ENCODE measurements at places on chromosomes 6 and 20.

DNA sequence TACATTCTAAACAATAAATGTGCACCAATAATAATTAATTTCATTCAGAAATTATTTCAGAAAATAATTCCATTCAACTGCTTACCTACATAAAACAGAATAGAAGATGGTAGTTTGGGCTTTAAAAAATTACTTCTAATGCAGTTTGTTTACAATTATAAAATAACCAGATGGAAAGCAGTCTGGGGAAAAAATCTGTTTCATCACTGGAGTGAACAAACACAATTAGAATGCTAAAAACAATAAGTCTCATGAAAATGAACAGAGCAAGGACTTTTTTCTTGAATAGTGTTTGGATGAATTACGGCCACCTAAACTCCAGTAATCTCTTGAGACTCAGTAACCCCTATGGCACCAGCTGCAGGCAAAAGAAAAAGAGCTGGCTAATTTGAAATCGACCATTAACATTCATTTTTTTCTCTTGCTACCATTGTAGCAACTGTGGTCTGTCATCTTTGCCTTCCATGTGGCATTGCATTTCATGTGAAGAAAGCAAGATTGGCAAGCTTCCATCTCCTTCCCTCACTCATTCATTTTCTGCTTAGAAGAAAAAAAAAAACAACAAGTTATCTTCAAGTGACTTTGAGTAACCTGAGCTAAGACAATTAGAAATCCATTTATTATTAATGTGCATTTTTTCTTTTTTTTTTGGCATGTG lies 88.4 kb upstream of the CEP85L start:
- peak; percentile 16 for DNase-seq

- no peak for DNase-seq
These were observed 104.2 kb upstream of the DST start for GRCh38 chr6:56746767-56747504.

- DNase-seq = no peak
These were observed 44.8 kb upstream of the ENPP1 start for GRCh38 chr6:131762984-131763383.

- no peak for DNase-seq
These were observed 621.1 kb upstream of the ADGRB3 start for GRCh38 chr6:68013780-68014515.

- peak; percentile 37 for DNase-seq
These were observed 1.0 kb upstream of the TGM6 start for GRCh38 chr20:2379511-2380229.

GRCh38 chr20:24098886-24099285 lies 110.3 kb upstream of the GGTLC1 start:
- DNase-seq = no peak

DNA sequence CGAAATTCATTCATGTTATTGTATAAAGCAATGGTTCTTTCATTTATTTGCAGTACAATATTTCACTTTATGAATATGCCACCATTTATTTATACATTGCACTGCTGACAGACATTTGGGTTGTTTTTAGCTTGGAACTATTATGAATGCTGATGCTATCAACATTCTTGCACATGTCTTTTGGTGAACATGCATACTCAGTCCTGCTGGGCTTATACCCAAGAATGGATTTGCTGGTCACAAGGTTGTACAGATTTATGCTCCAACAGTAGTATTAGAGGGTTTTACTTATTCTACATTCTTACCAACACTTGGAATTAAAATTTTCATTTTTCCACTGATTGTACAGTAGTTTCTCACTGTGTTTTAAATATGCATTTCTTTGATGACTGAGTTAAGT lies 126.2 kb downstream of the PTPRK start:
- no peak for DNase-seq

GRCh38 chr6:36110050-36110449 lies 20.3 kb upstream of the MAPK13 start:
- DNase-seq = no peak

DNA sequence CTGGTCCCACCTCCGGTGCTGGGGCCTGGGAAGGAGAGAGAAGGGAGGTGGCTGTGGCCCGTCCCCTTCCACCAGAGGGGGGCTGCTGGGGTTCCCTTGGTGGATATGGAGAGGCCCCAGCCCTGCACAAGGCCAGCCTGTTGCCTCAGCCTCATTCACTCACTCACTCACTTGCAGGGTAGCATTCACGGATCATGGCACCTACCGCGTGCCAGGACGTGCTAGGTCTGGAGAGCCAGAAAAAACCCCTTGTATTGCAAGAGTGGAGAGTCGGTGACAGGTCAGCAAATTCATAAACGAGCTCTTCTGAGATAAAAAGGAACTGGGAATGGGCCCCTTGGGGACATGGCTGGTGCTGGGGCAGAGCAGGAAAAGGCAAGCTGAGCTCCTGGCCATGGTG lies 6.4 kb upstream of the ZBTB46 start:
- DNase-seq = no peak

DNA sequence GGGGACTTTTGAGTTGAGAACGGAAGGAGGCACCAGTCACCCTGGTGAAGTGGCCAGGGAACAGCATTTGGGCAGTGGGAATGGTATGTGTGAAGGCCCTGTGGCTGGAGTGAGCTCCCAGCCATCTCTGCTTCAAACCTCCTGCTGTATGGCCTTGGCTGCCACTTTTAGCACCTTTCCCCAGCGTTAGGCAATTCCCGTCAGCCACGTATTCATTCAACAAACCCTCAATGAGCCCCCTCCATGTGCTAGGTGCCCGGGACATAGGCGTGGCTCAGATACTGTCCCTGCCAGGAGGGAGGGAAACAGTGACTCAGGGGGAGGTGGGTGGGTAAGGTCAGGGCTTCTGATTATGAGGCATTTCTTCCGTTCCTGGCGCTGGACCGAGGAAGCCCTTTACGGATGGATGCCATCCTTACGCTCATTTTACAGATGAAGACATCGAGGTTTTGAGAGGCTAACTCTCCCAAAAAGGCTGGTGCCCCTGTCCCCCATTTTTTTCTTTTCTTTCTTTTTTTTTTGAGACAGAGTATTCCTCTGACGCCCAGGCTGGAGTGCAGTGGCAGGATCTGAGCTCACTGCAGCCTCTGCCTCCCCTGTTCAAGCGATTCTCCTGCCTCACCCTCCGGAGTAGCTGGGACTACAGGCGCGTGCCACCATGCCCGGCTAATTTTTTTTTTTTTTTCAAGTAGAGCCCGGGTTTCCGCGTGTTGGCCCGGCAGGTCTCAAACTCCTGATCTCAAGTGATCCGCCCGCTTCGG lies 37.5 kb downstream of the SRC start:
- no peak for DNase-seq

GRCh38 chr20:44018259-44018941 lies 103.7 kb downstream of the TOX2 start:
- no peak for DNase-seq

- no peak for DNase-seq
These were observed 82.2 kb downstream of the ANKRD60 start for GRCh38 chr20:58146081-58146745.

GRCh38 chr20:24063100-24063499 lies 74.5 kb upstream of the GGTLC1 start:
- DNase-seq = no peak

DNA sequence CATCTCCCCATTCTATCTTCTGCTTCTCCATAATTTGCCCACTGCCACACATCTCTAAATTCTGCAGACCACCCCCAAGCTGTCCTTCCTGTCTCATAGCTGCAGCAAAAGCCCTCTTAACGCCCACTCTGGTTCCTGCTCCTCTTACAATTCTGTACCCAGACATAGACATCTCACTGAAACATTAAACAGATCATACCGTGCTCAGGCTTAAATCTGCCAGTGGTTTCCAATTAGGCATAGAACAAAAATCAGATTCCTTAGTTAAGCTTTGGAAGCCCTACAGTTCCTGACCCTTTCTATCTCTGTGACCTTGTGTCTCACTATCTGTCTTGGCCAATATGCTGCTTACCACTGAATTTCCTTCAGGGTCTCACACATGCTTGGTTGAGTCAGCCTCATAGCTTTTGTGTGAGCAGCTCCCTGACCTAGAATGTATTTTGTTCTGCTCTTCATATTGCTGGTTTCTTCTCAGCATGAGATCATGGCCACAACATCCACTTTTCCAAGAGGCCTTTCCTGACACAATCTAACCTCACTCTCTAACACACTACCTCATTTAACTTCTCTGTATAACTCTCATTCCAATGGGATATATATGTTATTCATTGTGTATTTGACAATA lies 749.7 kb downstream of the MAFB start:
- DNase-seq = peak; percentile 80

GRCh38 chr6:23611776-23612381 lies 514.1 kb upstream of the NRSN1 start:
- peak; percentile 99 for DNase-seq

DNA sequence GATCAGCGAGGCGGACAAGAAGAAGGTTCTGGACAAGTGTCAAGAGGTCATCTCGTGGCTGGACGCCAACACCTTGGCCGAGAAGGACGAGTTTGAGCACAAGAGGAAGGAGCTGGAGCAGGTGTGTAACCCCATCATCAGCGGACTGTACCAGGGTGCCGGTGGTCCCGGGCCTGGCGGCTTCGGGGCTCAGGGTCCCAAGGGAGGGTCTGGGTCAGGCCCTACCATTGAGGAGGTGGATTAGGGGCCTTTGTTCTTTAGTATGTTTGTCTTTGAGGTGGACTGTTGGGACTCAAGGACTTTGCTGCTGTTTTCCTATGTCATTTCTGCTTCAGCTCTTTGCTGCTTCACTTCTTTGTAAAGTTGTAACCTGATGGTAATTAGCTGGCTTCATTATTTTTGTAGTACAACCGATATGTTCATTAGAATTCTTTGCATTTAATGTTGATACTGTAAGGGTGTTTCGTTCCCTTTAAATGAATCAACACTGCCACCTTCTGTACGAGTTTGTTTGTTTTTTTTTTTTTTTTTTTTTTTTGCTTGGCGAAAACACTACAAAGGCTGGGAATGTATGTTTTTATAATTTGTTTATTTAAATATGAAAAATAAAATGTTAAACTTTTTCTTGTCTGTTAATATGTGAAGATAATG lies 2.2 kb downstream of the HSPA1B start:
- DNase-seq = peak; percentile 59

- no peak for DNase-seq
These were observed 102.5 kb downstream of the PLCB1 start for GRCh38 chr20:8234580-8234979.

GRCh38 chr20:25072226-25072811 lies 9.6 kb downstream of the VSX1 start:
- no peak for DNase-seq

DNA sequence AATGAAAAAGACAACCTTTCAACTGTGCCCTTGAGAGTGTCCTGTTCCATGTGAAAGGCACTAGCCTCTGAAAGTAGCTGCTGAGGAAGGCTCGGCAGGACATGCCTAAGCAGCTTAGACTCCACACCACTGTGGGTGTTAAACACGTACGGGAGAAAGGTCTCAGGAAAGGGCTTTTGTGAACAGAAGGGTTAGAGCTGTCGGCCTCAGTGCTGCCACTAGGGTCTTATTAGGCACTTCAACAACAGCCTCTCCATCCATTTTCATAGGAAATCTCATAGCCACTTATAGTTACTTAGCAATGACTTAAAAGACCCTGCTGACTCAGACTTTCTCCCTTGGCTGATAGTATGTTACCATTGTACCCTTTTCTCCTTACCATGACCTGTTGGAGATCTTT lies 662.8 kb downstream of the TBC1D32 start:
- DNase-seq = peak; percentile 8

DNA sequence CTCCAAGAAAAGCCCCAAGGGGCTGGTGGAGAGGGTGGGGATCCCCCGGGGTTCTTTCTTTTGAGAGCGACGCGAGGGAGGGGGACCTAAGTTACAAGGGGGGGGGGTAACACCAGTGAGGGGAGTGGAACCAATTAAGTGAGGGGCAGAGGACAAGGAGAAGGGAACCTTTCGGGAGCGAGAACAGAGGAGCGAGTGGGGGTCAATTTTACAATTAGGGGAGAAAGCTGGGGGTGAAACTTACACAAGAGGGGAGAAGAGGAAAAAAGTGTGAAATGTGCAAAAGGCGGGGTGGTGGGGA lies 548 bp downstream of the SALL4 start:
- DNase-seq = no peak

- DNase-seq = no peak
These were observed 524.6 kb upstream of the JARID2 start for GRCh38 chr6:14721103-14721758.

- DNase-seq = no peak
These were observed 1096.4 kb upstream of the MAP3K7 start for GRCh38 chr6:91683240-91683639.

DNA sequence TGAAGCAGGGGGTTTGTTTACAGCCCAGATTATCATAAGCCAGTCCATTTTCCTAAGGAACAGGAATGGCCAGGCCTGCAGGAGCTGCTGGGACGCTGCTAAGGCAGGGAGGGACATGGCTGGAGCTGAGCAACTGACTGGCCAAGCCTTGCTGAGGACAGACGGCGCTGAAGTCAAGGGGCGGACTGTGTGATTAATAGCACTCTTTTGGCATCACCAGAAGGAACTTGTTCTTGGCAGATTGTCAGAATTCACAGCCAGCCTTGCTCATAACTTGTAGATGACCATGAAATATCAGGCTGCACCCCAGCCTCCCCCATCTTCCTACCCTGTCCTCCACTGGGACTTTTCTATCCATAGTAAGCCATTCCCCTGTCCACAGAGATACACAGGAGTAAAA lies 218.8 kb upstream of the RNF24 start:
- DNase-seq = no peak

- no peak for DNase-seq
These were observed 55.0 kb downstream of the PROKR2 start for GRCh38 chr20:5261763-5262162.

DNA sequence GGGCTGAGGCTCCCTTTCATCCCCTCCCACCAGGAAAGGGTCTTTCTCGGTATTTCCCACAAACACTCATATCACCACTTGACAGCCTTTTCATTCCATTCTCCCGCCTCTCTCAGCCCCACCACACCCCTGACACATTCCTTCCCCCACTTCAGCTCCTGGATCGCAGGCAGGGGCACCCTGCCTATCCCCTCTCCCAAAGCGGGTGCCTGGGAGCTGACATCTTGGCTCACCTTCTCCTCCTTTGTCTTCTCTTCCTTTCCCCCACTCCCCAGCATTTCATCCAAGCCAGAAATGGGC lies 10.2 kb upstream of the VEGFA start:
- DNase-seq = no peak

GRCh38 chr6:126040826-126041225 lies 54.5 kb downstream of the TRMT11 start:
- DNase-seq = no peak

Measured in SK-N-DZ (cell line).